DMS153 (cell line): ENCODE measurements at places on chromosomes 6 and 20.

DNA sequence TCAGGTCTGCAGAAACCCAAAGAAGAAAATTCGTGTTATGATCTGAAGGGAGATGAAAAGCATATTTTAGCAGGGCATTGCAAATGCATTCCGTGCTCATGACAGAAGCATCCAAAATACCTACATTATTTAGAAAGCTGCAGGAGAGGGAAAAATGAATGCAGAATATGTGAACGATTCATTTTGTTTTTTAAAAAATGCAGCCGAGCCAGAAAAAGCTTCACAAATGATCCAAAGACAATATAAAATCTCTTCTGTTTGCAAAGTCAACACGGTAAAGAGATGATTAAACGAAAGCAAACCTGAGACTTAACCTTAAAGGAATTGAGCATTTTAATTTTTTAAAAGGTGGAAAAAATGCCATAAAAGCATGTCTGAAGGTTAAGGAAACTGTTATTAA lies 136.1 kb upstream of the SULF2 start:
- DNase-seq: no peak

GRCh38 chr6:135195522-135195921 lies 14.4 kb downstream of the MYB start:
- DNase-seq: no peak

DNA sequence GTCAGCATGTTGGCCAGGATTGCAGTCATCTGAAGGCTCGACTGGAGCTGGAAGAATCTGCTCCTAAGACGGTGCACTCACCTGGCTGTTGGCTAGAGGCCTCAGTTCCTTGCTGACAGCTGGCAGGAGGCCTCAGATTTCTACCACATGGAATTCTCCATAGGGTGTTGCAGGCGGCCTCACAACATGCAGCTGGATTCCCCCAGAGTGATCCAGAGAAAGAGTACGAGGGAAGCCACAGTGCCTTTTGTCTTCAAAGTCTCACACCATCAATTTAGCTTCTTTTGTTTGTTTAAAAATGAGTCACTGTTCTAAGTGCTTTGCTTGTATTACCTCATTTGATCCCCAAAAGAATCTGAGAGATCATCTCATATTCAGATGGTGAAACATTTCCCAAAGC lies 65.5 kb upstream of the FYN start:
- peak; percentile 46 for DNase-seq

- DNase-seq: no peak
These were observed 147.1 kb downstream of the MRPL14 start for GRCh38 chr6:43980004-43980795.

- DNase-seq: no peak
These were observed 382.5 kb downstream of the EPHA7 start for GRCh38 chr6:93036835-93037234.

DNA sequence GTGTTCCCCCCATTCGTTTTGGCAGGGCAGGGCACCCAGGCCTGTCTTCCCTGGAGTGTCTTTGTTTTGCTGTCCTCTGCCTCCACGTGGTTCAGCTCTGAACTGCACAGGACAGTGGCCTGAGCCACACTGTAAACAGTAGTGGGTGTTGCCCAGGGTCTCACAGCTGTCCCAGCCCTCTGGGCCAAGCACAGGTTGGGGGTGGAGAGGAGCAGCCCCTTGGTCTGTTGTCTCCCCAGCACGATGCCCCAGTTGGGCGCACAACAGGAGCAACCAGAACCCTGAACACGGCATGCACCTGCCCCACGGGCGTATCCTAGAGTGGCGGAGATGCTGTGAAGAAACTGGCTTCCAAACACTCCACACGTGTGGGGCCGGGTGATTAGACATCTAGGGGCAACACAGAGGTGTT lies 14.4 kb downstream of the CCDC167 start:
- DNase-seq: no peak

GRCh38 chr6:114714836-114715507 lies 372.1 kb upstream of the HS3ST5 start:
- no peak for DNase-seq

DNA sequence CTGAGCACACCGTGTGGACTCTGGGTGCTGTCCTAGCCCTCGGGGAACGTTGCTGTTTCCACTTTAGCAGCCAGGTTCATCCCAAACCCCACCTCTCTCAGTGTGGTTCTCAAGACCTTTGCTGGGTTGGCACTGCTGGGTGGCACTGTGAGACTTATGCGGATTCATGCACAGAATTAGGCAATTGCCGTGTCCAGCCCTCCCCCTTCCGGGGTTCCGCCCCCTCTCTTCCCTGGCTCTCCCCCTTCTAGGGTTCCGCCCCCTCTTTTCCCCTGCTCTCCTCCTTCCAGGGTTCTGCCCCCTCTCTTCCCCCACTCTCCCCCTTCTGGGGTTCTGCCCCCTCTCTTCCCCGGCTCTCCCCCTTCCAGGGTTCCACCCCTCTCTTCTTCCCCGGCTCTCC lies 39.8 kb upstream of the SLCO4A1 start:
- no peak for DNase-seq

DNA sequence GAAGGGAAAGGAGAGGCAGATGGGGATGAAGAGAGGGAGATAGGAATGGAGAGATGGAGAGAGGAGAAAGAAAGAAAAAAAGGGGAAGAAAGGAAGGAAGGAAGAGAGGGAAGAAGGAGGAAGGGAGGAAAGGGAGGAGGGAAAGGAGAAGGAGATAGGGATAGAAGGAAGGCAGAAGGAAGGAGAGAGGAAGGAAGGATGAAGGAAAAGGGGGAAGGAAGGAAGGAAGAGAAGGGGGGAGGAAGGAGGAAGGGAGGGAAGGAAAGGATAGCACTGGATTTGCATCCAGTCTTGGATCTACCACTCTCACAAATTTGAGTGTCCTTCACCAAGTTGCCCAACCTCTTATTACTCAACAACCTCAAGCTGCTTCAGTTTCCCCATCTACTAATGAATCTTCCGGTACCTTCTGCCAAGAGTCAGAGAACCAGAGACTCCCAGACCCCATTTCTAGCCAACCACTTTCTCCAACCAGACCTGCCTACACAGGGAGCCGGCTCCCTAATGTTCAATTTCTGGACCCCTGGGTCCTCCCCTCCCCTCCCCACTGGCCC lies 79.7 kb upstream of the FOXP4 start:
- DNase-seq: no peak

DNA sequence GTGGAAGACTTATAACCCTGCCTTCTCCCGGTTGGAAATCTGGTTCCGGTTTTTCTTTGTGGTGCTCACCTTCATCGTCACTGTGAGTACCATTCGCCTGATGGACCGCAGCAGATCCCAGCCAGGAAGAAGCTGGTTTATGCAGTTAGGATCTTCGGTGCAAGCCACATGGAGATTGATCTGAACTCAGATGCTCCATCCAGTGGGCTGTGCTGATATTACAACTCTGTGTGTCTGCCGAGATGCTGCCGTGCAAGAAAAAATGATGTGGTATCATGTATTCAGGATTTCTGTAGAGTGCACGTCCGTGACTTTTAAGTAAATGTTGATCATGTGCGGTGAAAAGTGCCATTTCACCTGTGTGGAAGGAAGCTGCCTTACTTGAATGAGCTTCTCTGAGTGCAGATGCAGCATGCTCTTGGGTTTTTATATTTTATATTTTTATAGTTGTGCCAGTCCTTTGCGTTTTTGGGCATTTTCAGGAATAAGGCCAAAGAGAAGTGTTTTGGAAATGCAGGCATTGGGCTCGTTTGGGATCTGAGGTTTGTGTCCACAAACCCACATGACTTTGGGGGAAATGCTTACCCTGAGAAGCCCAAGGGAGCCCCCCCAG lies 39.2 kb downstream of the DYNLT1 start:
- peak; percentile 46 for DNase-seq

GRCh38 chr6:126631363-126631762 lies 291.4 kb downstream of the CENPW start:
- no peak for DNase-seq

- no peak for DNase-seq
These were observed 7.3 kb downstream of the PSORS1C2 start for GRCh38 chr6:31131595-31131994.
